ENCODE measurements at places on chromosomes 5 and 9.

GRCh38 chr5:176524138-176524537 lies 13.1 kb downstream of the RNF44 start:
- DNase-seq = no peak

GRCh38 chr9:13628526-13628925 lies 349.0 kb upstream of the MPDZ start:
- DNase-seq = no peak

GRCh38 chr5:20446121-20446520 lies 458.1 kb upstream of the CDH18 start:
- no peak for DNase-seq

DNA sequence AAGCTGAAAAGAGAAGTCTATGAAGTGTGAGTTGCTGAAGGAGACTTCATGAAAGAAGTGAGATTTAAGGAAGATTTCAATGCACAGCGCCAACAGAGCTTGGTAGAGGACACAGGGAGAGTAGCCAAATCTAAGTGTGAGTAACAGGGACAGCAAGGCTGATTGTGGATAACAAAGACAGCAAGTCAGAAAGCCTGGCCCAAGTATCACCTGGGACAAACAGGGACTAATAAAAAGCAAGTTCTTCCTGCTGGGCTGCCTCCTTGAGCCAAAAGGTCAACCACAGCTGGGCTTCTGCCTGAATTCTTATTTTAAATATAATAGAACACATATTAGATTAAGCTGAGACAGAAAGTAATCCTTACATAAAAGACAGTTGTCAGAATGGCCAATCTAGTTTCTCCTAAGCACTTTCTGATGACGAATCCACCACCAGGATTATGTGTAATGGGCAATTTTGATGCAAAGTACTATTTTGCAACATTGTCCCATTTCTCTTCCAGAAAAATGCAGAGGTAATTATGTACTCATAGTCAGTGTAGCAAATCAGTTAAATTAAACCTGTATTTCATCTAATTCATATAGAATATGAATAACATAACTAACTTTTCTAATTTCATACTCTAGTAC lies 73.8 kb downstream of the MAPKAP1 start:
- no peak for DNase-seq

GRCh38 chr5:147708708-147709107 lies 73.8 kb downstream of the JAKMIP2 start:
- no peak for DNase-seq

All from activated CD8-positive, alpha-beta memory T cell treated with anti-CD3 and anti-CD28 coated beads for 1 hour (primary cell).